ENCODE measurements at places on chromosomes 11 and 22. TPM values are rescaled to one million over a fixed set of nuclear protein-coding genes. Genes with fewer than 3 reads are reported as not detected.

The HYLS1 gene
- total RNA-seq: 12.9 TPM

The RFPL3 gene
- not detected for total RNA-seq

The DDB1 gene
- 158 TPM for total RNA-seq

The HORMAD2 gene
- total RNA-seq: not detected

The UPK2 gene
- 1.1 TPM for total RNA-seq

The CYP2D6 gene
- 0.54 TPM for total RNA-seq

The RDX gene
- 151 TPM for total RNA-seq

The YAP1 gene
- 74.2 TPM for total RNA-seq

The MMP27 gene
- not detected for total RNA-seq

The RRP7A gene
- 60.7 TPM for total RNA-seq

The OR5L1 gene
- total RNA-seq: not detected

The TBX1 gene
- 4.2 TPM for total RNA-seq

The OR10G6 gene
- total RNA-seq: not detected

The APOL4 gene
- total RNA-seq: 0.03 TPM

The IRAG1 gene
- 0.06 TPM for total RNA-seq

The ALKBH8 gene
- total RNA-seq: 8.0 TPM

The NADSYN1 gene
- total RNA-seq: 43.0 TPM

The CCDC116 gene
- total RNA-seq: not detected

The OR8U1 gene
- total RNA-seq: not detected

The CLTCL1 gene
- total RNA-seq: 5.0 TPM

The CDKN1C gene
- 7.9 TPM for total RNA-seq

The NPAS4 gene
- not detected for total RNA-seq

The TRPM5 gene
- total RNA-seq: not detected

The MYEOV gene
- 119 TPM for total RNA-seq

The GSTT2B gene
- 0.22 TPM for total RNA-seq

The PARVA gene
- 24.3 TPM for total RNA-seq

The ETS1 gene
- total RNA-seq: 29.2 TPM

The PDGFB gene
- total RNA-seq: 3.2 TPM

The ASRGL1 gene
- total RNA-seq: 12.2 TPM

The CDC45 gene
- total RNA-seq: 24.5 TPM

The TIMP3 gene
- total RNA-seq: 1.3 TPM

The CCDC89 gene
- total RNA-seq: not detected

The C11orf98 gene
- total RNA-seq: 130 TPM

The KCNJ1 gene
- total RNA-seq: not detected

The NXPE1 gene
- not detected for total RNA-seq

The AIFM3 gene
- total RNA-seq: 3.5 TPM

The SMTNL1 gene
- total RNA-seq: not detected

The BCO2 gene
- total RNA-seq: 1.2 TPM

The LIF gene
- 31.6 TPM for total RNA-seq

The ANGPTL5 gene
- 0.14 TPM for total RNA-seq

The CASP5 gene
- not detected for total RNA-seq

The C22orf31 gene
- not detected for total RNA-seq

The GVQW3 gene
- total RNA-seq: 0.88 TPM

The SLC22A24 gene
- not detected for total RNA-seq

The KCNJ11 gene
- 4.7 TPM for total RNA-seq

The ALX4 gene
- 1.9 TPM for total RNA-seq

The XKR3 gene
- total RNA-seq: not detected

The OR51B5 gene
- total RNA-seq: not detected

The OR5W2 gene
- not detected for total RNA-seq

The ASCL2 gene
- not detected for total RNA-seq

The DDI1 gene
- total RNA-seq: not detected

The NOX4 gene
- total RNA-seq: not detected

The SYT13 gene
- 6.5 TPM for total RNA-seq

The MYRF gene
- 15.3 TPM for total RNA-seq

The APOBEC3F gene
- total RNA-seq: 1.9 TPM

The OR5P2 gene
- not detected for total RNA-seq

The TRPC6 gene
- total RNA-seq: 1.2 TPM

The SYTL2 gene
- total RNA-seq: 7.1 TPM

Data from A549 treated with Hydrocortisone at 1 μM for 4 hours (cell line).